ENCODE measurements at places on chromosomes 12 and 14.

DNA sequence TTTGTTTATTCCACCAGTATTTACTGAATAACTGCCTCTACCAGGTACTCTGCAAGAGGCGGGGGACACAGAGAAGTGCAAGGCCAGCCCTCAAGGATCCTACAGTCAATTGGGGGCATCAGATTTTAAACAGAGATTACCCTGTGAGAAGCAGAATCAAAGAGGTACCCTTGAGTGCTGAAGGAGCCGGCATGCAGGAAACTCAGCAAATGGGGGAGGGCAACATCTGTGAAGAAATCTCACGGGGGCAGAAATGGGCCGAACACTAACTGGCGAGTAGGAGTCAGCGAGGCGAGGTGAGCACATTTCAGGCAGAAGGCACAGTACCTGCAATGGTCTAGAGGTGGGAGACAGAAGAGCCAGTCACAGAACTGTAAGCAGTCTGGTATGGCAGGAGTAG, 9.0 kb downstream of the GALNT6 start:
- no peak for DNase-seq

- DNase-seq, result no peak
Measured at GRCh38 chr12:49689785-49690184, 17.4 kb downstream of the FMNL3 start.

DNA sequence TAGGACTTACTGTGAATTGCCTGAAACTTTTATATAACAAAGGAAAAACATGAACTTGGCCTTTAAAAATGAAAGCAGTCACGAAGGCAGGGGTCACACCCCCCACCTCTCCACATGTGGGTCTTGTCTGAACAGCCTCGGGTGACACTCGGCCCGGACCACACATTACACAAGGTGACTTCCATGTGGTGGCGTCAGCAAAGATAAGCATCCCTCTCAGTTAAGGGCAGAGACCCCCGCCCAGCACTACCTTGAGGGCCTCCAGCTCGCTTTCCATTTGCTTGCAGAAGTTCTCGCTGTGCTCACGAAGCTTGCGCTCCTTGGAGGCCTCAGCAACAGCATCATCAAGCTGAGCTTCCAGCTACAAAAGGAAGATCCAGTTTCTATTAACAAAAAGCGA, 47.4 kb downstream of the AMN start:
- no peak for DNase-seq

- DNase-seq, result no peak
Measured at GRCh38 chr14:21262410-21262809, 6.8 kb downstream of the HNRNPC start.

DNA sequence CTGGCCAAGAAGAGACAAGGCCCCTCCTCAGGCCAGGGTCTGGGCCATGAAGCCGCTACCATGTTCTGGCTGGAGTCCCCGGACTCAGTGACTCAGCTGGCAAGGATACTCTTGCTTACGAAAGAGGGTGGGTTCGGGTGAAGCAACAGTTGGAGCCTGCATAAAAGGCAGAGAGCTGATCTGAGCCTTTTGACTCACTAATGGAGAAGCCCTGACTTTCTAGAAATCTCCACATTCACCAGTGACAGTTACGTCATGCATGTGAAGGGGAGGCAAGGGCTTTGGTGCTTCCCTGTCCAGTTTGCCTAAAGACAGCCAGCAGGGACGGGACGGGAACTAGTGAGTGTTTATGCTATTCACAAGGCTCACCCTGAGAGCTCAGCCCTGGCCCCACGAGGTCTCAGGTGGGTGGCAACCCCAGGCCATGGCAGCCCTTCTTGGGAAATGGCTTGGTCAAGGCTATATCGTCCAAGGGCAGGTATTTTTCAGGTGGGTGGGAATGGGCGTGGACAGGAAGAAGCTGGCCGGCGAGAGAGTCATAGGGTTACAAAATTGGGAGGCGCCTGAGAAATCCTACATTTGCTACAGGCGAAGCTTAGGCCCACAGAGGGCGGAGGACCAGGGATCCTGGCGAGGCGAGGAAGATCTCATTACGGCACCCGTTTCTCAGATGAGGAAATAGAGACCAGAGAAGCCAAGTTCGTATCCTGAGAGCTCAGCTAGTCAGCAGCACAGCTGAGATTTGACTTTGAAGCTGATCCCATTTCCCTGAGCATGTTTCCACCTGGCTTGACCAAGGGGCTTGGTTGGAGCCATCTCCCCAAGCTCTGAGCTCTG, 314.6 kb downstream of the BCL11B start:
- DNase-seq, result no peak

DNA sequence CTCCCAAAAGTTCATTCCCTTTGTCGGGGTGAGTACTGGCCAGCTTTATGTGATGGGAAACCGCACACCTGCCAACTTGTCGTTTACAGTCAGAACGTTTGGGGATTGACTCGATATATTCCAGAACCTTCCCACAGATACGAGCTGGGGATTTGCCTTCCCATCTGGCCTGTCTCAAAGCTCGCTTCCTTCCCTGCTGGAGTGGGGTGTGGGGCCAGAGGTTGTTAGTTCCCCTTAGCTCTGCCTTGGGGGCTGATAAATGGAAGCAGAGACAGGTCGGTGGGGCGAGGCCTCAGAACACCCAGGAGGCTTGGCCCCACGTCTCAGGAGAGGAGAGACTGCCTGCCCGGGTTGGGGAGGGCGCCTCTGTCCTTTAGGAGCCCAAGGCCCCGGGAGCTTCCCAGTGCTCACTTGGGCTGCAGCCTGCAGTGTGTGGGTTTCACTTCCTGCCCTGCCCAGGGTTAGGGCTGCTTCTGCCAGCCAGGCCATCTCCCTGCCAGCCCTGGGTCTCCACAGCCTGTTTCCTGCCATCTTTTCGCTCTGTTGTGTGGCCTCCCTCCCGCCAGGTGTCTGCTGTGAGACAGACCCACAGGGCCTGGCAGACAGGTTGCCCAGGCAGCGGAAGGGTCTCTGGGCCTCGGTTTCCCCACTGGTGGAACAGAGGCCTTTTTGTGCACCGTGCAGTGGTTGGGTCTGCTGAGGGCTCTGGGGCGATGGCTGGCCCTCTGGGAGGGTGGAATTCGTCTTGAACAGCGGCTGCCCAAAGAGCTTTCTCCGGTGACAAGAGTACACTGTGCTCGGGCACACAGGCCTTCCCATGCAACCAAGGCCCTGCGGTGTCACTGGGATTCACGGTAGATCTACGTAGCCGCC, 8.1 kb upstream of the TEX22 start:
- DNase-seq, result no peak

DNA sequence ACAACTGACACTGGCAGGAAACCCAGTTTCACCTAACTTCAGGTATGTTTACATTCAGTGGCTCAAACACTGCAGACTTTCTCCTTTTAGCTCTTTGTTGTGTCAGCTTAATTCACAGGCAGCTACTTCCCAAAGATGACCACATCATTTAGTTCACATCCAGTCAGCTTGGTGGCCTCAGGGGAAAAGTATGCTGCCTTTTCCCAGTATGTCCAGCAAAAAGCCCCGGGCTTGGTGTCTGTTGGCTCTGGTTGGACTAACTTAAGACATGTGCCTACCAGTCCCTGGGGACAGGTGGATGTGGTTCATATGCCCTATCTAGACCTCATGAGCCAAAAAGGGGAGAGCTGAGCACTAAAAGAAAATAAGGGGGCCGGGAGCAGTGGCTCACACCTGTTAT, 56.4 kb downstream of the GOLGA5 start:
- no peak for DNase-seq

GRCh38 chr12:103538397-103538796, 42.6 kb upstream of the C12orf42 start:
- DNase-seq, result no peak

DNA sequence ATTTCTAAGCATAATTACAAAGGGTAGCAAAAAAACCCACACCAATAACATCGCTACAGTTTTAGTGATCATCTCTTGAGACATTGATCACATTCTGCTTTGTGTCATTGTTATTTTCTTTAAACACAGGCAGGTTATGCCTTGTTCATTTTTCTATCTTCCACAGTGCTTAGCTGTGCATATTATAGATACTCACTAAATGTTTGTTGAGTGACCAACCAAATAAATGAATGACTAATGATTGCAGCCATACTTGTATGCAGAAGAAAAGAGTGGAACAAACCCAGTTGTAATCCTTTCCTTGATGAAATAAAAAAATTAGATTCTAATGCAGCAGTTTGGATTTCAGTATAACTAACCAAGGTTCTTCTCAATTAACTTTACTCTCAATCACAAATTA, 81.0 kb upstream of the RASSF8 start:
- DNase-seq, result no peak

GRCh38 chr12:89501793-89502192, 22.8 kb downstream of the GALNT4 start:
- no peak for DNase-seq

DNA sequence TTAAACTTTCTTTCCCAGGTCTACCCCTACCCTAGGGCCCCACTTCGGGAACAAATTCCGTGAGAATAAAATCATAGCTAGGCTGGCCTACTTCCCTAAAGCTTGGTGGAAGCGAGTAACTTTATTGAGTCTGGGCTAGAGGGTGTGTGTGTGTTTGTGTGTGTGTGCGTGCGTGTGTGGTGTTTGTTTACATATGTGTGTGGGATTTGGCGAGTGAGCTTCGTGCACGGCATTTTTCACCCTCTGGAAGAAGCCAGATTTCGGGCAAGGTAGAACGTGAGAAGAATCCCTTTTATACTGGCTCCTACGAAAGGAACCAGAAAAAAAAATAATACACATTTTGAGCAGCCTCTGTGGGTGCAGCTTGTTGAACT, 7.5 kb upstream of the LHX5 start:
- DNase-seq, result no peak

DNA sequence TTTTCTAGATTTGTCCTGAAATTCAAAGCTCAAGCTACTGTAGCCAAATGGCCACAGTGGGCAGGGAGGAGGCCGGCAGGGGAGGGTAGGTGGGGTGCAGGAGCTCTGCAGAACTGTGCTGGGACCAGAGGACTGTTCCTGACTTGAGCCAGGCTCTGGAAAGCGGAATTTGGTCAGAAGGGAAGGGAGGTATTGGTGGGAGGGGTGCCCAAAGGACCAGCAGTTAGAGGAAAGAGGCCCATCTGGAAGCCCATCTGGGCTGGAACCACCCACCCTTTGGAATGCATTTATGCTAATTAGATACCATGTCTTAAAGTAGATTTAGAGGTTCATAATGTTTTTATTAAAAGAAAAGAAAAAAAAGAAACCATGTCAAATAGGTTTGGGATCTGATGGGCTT, 24.5 kb upstream of the JPH4 start:
- no peak for DNase-seq

- DNase-seq, result no peak
Measured at GRCh38 chr12:97645726-97646125, 183.1 kb downstream of the RMST start.

GRCh38 chr12:5798242-5799015, 146.6 kb downstream of the ANO2 start:
- no peak for DNase-seq

GRCh38 chr12:121009741-121010140, 6.5 kb downstream of the C12orf43 start:
- no peak for DNase-seq

DNA sequence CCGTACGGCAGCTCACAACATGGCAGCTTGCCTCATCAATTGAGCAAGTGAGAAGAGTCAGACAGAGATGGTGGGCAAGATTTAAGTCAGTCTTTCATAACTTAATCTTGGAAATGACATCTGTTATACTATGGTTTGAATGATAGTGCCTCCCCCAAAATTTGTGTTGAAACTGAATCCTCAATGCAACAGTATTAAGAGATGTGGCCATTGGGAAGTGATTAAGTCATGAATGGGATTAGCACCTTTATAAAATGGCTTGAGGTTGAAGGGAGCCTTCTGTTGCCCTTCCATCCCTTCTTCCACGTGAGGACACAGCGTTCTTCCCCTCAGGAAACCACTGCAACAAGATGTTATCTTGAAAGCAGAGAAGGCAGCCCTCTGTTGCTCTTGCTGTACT, 124.2 kb downstream of the C12orf75 start:
- DNase-seq, result no peak

GRCh38 chr12:14272956-14273912, 92.2 kb upstream of the ATF7IP start:
- DNase-seq, result no peak
